Stimulated activated CD4-positive, alpha-beta T cell treated with anti-CD3 and anti-CD28 coated beads, TNF-alpha, amount 100 ng/mL, for 4 hours (primary cell): ENCODE measurements at places on chromosomes 3 and 15.

- no peak for DNase-seq
These were observed 1081.5 kb downstream of the FHIT start for GRCh38 chr3:60169755-60170154.

DNA sequence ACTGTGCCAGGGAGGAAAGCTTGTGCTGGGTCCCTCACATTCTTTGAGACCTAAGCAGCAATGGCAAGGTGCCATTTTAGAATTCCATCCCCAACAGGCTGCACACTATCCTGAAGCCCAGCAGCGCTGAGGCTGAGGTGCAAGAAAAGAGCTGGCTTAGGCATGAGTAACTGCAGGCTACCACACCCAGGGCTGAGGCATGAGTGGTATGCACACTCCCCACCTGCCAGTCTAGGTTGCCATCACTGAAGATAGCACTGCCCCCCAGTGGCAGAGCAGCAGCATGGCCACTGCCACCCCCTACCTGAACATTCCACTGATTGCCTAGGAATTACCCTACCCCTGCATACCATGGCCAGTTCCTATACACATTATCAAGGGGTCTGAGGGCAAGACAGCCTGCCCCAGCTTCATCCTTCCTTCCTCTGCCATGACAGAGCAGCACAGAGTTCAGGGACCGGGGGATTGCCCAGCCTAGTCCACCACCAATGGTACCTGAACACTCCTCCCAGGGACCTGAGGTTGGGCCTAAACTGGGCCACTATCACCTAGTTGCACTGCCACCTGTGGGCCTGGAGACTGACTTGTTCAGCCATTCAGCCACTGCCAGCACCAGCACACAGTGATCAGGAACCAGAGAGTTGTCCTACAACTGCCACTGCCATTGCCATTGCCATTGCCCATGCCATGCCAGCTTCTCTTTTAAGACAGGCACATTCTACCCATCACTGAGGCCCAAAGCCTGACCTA is 129.8 kb downstream of the SATB1 start:
- DNase-seq = no peak

DNA sequence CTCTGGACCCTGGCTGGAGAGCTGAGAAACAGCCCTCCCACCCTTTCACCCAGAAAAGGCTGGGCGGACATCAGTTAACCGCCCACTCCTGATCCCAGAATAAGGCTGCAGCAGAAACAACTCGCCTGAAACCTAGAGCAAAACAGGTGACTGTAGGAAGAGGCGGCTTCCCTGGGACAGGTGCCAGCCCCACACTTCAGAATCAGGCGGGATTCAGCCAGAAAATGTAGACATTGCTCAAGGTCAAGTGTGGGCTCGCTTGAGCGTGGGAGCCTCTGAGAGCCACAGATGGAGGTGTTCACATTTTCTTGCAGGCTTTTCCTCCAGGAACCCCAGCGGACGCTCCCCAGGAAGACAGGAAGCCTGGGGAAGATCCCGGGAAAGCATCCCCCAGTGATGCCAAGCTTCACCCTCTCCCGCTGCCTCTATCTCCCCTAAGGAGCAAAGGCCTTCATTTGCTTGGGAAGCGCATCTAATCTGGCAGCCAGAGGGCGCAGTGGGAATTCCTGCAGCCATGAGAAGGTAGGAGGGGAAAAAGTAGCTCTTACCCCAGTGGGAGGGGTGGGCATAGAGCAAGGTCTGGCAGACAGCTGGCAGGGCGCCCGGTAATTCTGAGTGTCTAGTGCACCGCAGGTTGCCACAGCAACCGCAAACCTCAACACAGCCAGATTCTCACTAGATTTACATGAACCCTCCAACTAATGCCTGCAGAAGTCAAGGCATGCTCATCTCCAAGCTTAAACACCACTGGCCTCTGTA is 77.7 kb downstream of the OCA2 start:
- DNase-seq = no peak

DNA sequence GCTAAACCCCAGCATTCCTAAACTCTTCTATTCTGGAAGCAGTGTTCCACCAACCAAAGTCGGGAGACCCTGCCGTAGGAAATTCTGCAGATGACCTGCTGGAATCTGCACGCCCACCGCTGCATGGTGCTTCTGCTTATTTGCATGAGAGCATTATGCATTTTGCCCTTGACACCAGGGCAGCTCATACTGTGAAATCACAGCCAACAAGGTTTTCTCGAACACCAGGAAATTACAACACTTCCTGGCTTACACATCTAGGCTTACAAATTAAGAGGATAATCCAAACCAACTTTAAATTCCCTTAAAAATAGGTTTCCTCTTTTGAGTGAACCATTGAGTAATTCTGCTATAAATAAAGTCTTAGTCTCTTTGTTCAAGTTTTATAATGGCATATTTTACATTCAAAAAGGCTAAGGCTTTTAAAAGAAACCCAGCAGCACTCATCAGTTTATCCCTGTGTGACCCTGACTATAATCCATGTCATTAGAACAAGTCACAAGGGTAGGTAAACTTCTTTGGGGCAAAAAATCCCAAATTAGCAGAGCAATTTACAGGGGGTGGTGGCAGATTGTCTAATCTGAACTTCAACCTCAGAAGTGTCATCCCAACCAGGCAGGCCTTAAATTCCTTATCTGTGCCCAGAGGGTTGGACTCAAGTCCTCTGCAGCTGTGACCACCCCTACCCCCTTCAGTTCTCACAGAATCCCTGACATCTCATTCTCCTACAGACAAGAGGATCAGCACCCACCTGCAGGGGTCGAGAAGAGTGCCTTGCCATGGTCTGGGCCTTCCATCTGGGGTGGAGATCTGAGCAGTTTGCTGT is 33.5 kb upstream of the RBP1 start:
- DNase-seq = no peak

DNA sequence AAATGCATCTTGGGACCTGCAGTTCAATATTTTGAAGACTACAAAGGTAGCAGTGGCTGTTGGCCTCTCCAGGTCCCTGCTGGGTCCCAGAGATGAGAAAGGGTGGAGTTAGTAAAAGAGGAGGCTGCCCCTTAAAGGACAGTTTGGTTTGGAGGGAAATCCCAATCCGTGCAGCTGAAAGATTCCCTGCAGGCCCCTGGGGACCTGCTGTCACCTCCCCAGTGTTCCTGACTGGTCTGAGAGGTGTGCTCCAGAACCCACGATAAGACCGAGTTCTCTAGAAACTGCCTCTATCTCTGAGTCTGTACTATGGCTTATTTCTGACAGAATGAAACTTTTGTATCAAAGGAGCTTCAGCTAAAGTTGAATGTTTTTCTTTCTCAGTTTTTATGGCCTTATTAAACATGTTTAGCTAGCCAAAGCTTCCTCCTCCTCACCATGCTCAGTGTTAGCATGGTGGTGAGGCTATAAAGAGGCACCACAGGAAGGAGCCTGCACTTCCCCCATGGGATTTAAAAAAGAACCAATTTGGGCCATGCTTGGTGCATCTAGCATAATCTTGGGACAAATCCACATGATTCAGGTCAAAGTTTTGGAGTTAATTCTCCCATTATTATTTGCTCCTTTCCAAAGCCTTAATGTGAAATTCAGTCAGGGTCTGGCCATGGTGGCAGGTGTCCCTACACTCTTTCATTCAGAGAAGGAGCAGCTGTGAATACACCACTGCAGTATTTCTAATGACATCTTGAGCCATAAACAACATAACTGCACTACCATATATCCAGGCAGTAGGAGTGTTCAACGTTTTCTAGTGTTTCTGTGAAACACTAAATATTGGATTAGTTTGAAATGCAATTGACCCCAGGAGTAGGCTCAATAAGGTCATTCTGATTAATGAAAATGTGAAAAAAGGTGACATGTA is 74.4 kb downstream of the ATP1B3 start:
- no peak for DNase-seq

GRCh38 chr3:187969581-187969950 is 184.4 kb upstream of the LPP start:
- no peak for DNase-seq

GRCh38 chr15:94769089-94769488 is 537.7 kb downstream of the MCTP2 start:
- no peak for DNase-seq

- DNase-seq = peak; percentile 53
These were observed 20.5 kb downstream of the WDR73 start for GRCh38 chr15:84633311-84634227.

- no peak for DNase-seq
These were observed 346.8 kb downstream of the TBL1XR1 start for GRCh38 chr3:176850498-176850897.

DNA sequence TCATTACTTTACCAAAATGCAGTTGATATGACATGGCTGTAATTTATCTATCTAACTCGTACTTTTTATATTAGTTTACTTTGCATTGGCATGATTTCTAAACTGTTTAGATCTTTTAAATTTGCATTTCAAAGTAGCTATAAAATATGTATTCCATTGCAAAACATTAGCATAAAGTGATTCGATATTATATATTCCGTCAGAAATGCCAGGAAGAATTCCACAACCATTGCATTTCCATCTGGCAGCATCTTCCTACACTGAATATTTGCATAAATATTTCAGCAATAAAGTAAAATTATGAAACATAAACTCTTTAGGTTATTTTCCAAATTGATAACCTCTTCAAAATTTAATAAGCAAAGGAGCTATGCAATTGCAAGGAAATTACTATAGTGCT is 546.6 kb downstream of the MFSD1 start:
- no peak for DNase-seq
